ENCODE measurements at places on chromosomes 11 and 22.

DNA sequence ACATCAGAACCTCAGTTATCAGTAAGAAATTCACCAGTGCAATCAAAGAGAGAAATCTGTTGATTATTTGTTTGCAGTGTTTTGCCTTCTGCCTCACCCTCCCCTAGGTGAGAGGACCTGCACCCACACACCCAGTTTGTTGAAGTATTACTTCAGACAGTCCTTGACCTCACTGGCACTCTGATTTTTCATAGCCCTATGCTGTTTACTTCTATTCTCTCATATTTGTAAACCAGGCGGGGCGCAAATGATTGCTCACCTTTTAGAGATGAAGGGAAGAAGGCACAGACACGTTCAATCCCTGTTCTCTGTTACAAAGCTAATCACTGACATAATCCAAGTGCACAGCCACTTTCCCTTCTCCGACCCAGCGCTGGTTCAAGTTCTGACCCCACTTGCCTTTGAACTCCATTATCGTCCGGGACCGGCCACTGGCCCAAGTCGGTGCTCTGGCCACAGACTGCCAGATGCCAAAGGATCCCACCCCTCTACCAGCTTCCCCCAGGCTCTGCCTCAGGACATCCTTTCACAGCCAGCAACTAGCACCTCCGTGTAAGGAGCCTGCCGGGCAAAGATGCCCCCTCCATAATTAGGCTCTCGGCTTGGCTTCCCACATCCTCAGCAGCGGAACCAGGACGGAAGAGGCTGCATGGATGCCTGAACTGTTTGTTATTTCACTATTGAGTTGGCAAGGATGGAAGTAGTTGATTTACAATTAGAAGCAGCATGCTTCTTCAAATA lies 1.7 kb downstream of the ETS1 start:
- no peak for DNase-seq

DNA sequence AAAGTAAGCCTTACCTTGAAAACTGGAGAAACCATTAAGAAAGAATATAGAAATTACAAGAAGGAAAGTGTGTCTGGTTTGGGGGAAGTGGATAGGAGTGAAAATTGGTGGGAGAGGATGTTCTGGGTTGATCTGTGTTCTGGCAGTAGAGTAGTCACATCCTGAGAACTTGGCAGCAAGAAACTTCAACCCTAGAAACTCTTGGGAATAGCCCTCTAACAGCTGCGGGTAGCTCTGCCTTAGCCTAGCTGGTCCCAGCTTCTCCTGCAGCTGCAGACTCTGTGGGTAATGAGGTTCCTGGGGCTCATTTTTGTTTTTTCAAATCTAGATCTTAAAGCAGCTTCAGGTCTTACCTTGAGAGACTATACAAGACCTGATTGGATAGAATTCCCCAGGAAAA lies 24.2 kb upstream of the OR6X1 start:
- DNase-seq = no peak

DNA sequence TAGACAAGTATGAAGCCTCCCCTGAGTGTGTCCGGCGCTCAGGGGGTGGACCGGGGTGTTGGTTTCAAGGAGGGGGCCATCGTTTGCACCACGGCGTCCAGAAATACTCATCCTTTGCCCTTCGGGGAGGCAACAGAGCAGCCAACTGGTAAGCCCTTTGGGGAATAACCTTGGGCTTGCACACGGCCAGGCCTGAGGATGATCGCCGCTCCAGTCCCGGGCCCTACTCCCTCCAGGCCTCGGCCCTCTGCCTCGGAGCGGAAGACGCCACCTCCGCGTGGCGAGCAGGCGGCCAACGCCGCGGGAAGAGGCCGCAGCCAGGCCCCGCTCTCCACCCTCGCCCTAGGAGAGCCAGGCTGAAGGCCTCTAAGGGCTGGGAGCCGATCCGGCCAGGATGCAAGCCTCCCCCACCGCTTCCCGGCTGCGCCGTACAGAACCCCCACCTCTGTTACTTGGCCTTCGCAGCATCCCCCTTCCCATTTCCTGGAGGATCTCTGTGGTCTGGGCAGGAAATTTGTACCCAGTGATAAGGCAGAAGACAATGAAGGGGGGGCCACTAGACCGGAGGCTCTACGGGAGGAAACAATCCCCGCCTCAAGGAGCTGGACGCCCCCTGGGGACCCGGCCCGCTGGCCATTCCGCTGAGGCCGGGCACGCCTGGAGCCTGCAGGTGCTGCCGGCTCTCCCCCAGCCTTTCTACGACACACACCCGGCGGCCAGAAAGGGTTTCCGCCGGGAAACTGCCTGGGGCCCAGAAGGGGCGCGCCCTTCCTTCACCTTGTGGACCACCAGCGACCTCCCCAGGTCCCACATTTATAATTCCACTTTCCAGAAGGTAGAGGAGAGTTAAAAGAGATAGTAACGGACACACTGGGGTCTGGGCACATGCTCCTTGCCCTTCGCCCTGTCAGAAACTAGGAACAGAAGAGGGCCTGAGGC lies 2.6 kb downstream of the ESAM start:
- DNase-seq = no peak

DNA sequence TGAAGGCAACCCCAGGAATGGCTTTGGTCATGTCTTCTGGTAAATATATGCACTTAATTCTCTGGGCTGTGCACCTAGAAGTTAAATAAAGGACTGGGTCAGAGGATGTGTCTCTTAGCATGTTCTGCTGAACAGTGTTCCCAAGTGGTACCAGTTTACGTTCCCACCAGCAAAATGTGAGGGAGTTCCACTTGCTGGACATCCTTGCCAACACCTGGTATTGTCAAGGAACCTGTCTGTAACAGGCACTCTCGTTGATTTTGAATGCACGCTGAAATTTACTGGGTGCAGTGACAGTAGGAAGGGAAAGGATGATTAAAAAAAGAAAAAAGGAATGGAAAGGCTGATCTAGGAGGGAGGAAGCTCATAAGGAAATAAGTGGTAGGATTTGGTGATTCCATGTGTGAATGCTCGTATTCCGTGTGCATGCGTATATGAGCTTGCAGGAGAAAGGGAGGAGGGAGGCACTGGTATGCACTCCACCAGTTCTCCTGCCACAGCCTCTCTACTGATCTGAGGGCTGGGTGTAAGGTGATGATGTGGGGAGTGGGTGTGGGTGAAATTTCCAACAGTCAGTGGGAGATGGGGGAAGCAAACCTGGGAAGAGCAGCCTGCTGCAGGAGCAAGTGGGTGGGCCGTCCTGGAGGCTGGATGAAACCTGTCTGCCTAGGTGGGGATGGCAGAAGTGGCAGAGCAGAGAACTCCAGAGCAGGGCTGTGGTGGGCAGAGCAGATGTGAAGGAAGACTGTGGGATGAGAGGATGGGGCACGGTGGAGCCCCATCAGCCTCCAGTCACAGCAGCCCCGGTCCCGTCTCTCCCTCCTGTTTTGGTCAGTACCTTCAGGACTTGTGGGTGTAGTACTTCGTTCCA lies 15.0 kb downstream of the MED15 start:
- DNase-seq = no peak

DNA sequence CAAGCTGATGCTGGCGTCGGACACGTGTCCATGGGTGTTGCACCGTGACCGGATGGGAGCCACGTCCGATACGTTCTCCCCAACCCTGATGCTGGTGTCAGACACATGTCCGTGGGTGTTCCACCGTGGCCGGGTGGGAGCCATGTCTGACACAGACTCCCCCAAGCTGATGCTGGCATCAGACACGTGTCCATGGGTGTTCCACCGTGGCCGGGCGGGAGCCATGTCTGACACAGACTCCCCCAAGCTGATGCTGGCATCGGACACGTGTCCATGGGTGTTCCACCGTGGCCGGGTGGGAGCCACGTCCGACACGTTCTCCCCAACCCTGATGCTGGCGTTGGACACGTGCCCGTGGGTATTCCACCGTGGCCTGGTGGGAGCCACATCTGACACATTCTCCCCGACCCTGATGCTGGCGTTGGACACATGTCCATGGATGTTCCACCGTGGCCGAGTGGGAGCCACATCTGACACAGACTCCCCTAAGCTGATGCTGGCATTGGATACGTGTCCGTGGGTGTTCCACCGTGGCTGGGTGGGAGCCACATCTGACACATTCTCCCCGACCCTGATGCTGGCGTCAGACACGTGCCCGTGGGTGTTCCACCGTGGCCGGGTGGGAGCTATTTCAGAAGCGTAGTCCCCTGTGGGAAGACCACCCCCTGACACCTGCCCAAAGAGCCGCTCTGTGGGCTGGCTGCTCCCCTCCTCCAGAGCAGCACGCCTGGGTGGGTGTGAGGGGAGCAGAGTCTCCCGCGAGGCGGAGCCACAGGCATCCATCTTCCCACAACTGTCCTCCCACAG lies 20.0 kb downstream of the SELENOO start:
- no peak for DNase-seq

DNA sequence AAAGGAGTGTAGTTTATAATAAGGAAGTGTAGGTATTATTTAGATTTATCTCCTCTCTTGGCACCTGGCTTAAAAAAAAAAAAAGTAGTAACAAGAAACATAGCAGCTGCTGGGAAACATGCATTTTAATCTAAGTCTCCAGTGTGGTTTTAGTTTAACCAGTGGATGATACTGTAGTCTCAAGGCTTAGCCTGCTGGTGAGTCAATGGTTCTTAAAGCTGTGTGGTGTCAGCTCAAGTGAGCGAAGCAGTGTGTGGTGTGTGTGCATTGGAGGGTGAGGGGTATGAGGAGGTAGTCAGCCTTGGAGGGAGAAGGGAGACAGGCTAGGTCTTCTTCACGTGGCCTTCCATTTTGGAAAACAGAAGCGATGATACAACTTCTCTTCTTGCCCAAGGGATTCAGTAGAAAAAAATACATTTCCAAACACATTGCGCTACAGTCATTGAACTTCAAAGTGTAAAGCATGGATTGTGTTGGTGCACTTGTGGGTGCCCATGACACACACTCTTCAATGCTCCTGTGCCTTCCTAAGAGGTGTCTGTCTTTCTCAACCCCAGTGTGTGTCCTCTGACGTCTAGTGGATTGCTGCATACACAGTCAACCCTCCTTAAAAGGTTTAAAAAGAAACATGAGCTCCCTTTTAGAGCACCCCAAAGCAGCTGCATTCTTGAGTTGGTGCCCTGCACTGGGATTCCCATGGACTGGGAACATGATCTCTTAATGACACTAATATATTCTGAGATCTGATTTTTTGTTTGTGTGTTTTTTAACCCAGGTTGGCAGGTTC lies 40.1 kb downstream of the ZBTB16 start:
- DNase-seq = no peak

GRCh38 chr22:45579306-45579705 lies 76.6 kb downstream of the FBLN1 start:
- no peak for DNase-seq

- DNase-seq = no peak
Measured at GRCh38 chr11:128790196-128790595, 76.9 kb downstream of the KCNJ1 start.

DNA sequence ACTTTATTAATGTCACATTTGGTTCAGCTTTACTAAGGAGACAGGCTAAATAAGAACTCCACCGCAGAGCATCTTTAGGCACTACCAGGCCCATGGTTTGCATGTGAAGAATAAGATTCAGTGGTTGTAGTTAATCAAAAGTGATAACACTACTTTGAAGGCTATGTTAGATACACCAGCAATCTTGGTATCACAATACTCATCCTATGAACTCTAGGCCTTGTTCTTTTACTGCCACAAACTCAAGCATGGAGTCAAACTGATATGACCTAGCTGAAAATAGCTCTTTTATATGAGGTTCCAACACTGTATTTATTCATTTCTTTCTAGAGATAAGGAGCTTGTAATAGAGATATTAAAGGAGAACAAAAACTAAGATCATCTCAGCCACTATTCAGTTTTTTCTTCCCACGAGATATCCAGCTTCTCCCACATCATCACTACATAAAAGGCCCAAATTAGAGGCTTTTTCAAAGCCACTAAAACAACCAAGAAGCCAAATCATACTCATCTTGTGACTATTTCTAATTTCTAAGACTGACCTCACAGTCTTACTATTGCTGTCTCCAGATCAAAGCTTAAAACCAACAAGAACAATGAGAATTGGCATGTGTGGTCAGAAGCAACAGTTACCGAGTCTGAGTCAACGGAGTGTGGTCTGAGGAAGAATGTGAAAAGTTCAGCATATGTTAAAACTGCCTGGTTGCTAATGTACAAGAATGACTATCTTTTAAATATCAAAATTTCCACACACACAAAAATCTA lies 25.1 kb upstream of the GUCY1A2 start:
- DNase-seq = peak; percentile 93

DNA sequence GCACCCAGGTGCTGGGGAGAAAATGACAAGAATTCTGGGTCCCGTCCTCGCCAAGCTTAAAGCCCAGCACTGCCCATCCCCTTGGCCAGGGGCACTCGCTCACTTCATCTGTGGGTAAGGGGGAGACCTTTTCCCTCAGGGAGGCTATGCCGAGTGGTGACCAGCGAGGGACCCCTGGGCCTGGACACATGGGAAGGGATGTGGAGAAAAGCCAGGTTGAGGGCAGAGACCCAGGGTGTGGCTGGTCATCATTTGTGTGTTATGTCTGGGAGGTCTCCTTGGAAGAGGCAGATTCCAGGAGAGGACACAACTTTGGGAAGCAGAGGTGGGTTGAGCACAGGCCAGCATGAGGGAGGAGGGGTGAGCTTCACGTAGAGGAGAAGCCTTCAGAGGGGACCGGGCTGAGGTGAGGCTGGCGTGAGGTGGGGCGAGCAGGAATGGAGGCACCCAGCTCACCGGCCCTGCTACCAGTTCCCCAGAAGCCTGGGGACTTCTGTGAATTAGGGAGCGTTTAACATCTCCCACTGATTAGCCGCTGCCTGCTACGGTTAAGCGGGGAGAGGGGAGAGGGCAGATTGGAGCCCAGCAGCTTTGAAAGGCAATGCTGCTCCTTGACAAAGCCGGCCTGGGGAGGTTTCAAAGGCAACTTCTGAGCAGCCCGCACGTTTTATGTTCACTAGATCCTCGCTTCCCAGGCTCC lies 25.8 kb upstream of the NECTIN1 start:
- DNase-seq = no peak

Measured in NCI-H226 (cell line).